ENCODE measurements at places on chromosomes 4 and X.
A peak's percentile ranks its signal among the peaks of the same experiment; 100 is the strongest.

DNA sequence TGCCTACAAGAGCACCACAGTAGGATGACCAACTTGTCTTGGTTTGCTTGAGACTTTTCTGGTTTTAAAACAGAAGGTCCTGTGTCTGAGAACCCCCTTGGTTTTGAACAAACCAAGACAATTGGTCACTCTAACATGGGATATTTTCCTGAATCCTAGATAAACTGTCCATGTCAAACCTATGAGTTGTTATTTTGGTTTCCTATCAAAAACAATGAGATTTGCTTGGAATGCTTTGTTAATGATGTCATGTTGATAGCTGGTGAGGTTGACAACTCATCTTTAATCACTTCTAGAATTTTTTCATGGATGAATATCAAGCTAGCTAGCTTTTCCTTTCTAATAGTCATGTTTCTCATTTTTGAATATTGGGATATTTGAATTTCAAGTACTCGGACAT lies 518.3 kb upstream of the ARX start:
- DNase-seq, result no peak

DNA sequence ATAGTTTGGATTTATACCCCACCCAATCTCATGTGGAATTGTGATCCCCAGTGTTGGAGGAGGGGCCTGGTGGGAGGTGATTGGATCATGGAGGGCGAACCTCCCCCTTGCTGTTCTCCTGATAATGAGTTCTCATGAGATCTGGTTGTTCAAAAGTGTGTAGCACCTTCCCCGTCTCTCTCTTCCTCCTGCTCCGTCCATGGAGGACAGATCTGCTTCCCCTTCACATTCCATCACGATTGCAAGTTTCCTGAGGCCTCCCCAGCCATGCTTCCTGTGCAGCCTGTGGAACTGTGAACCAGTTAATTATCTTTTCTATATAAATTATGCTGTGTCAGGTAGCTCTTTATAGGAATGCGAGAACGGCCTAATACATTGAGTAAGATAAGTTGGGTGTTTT lies 518.8 kb upstream of the LCORL start:
- DNase-seq, result no peak

DNA sequence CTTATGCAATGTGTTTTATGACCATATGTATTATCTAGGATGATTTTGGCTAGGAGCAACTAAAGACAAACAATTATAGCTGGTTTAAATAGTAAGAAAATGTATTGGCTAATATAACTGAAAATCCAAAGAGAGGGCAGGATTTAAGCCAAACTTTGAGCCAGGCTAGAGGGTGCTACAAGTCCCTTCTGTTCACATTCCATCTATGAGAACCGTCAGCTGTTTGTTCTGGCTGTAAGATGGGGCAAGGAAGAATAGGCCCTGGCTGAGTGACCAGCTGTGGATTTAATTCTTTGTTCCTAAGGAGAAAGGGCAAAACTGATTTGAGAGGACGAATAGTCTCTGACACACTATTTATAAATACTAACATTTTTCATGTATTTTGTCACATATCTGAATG lies 79.2 kb upstream of the UGT8 start:
- no peak for DNase-seq

DNA sequence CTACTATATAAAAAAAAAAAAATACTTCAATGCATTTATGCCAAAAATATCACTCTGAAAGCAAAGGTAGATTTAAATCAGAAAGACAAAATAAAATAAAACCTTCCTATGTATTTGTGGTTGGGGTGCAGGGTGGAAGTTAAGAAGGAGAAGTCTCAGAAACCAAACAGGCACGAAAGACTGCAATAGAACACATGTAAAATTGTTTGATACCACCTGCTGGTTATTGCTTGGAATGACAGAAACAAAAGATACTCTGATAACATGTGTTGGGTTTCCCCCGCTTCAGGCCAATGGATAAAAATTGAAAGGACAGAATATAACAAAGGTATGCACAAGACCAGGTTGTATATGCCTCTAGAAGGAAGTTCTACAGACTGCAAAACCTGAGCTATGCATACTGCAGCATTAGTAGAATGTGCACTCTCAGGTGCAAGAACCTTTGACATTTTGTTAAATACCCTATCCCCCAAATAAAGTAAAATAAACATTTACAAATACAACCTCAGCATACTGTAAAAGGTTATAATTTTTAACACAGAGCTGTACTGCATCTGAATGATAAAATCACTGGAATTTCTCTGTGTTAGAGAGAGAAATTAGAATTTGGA lies 118.8 kb downstream of the GABRA2 start:
- DNase-seq, result no peak

DNA sequence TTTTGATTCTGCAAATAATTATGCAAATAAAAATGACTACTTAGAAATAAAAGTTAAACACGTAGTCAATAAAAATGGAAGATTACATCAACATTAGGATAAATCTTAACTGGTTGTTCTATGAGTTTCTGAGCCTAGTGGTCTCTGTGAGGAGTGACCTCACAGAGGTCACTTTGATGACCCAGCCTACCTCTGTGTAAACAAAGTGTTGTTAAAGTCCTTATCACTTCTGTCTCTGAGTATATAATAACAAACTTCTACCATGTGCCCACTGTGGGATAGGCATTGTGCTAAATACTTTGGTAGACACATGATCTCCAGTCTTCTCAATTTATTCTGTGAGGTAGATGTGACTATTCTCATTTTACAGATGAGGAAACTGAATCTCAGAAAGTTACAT lies 85.4 kb downstream of the PDE5A start:
- DNase-seq, result no peak

GRCh38 chr4:124454772-124455270 lies 257.7 kb downstream of the ANKRD50 start:
- DNase-seq, result no peak

DNA sequence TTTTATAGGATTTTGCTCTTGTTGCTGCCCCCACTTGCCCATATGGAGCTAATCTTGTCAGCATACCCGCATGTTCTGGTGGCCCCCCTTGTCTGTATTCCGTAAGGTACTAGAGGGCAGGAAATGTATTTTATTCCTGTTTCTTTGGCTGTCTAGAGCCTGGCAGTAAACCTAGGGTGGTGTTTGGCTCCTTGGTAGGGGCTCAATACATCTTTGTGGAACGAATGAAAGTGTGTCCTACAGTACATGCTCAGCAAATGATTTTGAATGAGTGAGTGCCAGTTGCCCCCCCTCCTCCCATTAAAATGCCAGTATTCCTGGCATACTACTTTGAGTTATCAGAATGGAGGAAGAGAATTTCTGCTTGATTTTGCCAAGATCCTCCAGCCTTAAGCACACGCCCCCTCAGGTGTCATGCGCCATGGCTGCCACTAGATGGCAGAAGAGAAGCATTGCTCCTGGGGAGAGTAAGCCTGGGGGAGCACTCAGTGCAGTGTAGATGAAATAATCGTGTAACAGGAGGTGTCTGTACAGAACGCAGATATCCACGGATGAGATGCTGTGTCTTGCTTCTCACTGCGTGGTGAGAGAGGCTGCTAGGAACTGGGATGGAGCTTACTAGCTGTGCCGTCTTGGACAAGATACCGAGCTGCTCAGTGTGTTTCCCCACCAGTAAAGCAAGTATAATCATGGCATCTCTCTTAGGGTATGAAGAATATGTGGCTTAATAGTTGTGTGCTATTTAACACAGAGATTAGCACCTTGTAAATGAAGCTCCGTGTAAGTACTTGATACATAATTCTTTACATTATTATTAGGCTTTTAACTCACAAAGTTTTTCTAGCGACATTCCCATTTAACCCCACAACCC lies 17.2 kb upstream of the RNF212 start:
- DNase-seq, result no peak

- no peak for DNase-seq
These were observed 55.9 kb downstream of the SPATA4 start for GRCh38 chr4:176139518-176139917.

- no peak for DNase-seq
These were observed 832.5 kb upstream of the GRID2 start for GRCh38 chr4:91471280-91471679.

DNA sequence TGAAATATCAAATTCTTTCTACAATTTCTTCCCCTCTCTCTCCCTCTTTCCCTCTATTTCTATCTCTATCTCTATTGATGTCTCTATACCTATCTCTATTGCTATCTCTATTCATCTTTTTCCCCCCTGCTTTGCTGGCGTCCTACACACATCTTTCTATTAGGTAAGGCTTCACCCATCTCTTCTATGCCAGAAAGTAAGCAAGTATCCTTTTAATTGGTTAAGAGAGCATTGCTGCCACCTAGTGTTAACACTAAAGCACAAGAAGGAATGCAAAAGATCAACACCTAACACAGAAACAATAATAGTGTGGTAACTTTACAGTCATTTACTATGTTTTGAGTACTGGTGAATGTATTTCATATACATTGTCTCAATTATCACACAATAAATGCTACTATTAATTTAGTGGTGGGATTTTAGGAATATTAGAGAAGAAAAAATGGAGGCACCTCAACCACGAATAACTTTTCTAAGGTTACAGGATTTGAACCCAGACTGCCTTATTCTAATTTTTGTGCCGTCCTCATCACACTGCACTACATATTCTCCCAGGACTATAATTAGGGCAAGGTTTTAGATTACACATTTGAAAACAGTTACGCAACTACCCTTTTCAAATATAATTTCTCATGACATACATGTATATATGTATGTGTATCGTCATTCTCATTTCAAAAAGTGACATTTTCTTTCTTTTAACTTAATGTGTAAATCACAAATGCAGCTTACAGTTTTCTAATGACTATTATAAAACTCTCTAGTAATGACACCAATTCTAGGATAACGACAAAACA lies 3.7 kb upstream of the C4orf36 start:
- peak; percentile 62 for DNase-seq

- DNase-seq, result no peak
These were observed 917 bp downstream of the MYL5 start for GRCh38 chr4:675036-675882.

DNA sequence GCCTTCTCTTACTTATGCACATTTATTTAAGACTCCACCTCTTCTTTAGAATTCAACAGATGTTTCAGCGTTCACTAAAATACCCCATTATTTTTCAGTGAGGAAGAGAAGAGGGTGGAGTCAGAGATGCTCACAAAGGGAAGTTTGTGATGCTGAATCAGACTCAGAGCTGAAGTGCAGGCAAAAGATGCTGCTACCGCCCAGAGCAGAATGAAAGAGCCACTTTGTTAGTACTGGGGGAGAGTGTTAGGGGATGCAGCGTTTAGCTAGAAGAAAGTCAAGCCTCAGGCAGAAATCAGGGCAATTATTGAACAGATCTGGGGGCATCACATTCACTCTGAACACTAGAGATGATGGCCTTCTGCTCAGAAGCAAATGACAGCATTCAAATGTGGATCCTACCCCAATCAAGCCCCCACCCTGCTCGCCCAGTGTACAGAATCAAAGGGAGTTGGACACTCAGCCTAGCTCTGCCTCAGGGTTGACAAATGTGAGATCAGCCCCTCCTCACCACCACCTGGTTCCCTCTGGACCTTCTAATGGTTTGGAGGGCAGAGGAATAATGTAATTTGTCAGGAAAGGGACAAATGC lies 138.3 kb downstream of the UNC5C start:
- DNase-seq, result no peak

DNA sequence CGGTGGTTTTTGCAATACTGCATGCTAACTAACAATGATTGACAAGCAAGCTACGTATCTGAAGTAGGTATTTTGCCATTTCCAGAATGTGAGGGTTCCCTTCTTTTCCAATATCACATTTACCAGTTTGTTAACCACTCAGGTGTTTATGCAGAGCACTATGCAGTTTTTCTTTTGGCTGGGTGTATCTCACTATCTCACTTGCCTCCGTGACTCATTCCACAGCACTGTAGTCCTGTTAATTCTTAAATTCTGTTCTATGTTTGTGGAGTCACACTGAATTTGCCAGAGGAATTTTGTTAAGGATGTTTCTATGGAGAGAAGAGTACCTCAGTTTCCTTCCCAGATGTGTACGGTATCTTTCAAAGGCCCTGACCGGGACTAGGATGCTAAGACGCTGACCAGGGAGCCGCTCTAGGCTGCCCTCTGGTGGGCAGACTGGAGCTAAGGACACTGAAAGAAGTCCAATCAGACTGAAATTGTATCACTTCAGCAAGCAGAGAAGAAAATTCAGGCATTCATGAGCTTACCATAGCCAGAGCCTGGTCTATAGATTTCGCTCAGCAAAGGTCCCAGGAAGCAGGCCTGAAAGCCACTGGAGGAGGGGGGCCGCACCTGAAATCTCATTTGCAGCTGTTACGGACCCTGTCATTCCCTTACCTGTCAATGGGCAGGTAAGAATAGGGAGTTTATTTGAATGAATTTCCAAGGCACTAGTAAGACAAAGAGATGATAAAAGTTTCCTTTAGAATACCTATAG lies 388.4 kb upstream of the SPOCK3 start:
- no peak for DNase-seq

GRCh38 chr4:145644699-145645098 lies 25.5 kb downstream of the MMAA start:
- DNase-seq, result no peak

GRCh38 chrX:1914606-1915365 lies 299.9 kb downstream of the ASMT start:
- no peak for DNase-seq

GRCh38 chr4:147590249-147590920 lies 26.8 kb upstream of the TMEM184C start:
- DNase-seq, result peak; percentile 0

GRCh38 chr4:109690690-109691410 lies 12.4 kb downstream of the CASP6 start:
- DNase-seq, result no peak

GRCh38 chr4:87353592-87353991 lies 30.9 kb upstream of the HSD17B13 start:
- DNase-seq, result peak; percentile 3

- DNase-seq, result no peak
These were observed 6.4 kb downstream of the ACE2 start for GRCh38 chrX:15594371-15594770.

DNA sequence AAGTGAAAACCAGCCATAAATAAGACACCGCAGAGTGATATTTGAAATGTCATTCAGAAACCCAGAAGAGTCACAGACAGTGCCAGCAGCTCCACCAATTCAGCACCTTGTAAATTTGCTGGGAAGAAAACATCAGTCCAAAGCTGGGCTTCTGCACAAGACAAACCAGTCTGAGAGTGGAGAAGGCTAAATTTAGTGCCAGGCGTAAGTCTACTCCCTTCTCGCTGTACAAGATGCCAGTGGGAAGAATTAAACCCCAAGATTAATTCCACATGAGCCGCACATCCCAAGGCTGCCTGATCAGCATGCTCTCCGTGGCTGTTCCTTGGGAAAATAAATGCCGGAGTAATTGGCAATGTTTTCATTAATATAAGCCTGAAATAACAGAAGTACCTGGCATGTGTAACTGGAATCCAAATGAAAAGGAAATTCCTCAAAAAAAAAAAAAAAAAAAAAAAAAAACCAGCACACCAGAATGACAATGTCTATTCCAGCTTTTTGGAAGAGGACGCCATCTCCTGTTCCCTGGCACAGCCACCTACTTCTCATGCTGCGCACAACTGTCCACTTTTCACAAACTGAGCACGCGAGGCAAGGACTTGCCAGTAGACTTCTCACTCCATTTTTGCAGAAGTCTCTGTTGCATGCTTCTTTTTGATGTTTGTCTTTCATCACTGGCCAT lies 95.5 kb downstream of the NSUN7 start:
- DNase-seq, result no peak

Data from NCI-H2029 treated with DMSO at 0.1 percent for 48 hours (cell line).